ENCODE measurements at places on chromosomes 6 and 20. TPM values are rescaled to one million over a fixed set of nuclear protein-coding genes. Genes with fewer than 3 reads are reported as not detected.

PROCR gene
- polyA plus RNA-seq: 9.1 TPM

DNA sequence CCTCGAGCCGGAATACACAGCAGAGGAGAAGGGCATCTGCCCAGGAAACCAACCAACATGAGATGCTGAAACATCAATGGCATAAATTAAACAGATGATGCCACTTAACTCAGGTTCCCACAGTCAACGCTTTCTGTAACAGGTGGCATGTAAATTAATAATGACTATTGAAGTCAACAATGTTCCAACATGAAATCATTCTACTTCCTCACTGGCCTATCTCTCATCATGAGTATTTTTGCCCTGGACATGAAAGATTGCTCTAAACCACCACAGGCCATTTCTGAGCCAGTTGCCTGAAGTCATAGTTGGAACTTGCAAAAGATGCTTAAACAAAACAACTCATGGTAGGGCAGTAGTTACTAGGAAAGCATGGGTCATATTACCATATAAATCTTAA lies 397.9 kb upstream of the JARID2 start:
- DNase-seq: no peak

CFAP206 gene
- polyA plus RNA-seq: 4.6 TPM

- DNase-seq: no peak
These were observed 48.7 kb downstream of the BCAS4 start for GRCh38 chr20:50843331-50844276.

- DNase-seq: no peak
These were observed 82.9 kb downstream of the LRFN2 start for GRCh38 chr6:40504274-40504673.

DNA sequence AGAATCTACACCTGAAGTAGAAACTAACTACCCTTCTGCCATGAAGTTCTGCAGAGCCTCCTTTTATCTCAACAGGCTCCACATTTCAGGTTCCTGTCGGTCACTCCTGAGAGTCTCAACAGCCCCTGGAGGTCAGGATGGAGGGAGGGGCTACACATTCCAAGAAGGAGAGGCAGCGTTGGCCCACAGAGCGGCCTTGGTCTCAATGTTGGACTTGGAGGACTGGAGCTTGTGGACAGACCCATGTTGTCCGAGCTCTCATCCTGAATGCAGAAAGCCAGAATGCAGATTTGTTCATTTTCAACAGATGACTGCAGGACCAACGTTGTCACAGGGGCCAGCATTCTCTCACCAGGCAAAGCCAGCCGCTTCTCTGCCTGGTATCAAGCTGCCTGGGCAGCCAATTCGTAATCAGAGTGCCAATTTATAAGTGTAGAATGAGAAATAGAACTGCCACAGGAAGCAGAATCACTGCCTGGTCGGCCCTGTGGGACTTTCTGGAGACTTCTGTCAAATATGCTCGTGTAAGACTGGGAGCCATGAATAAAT lies 212.5 kb upstream of the SNX9 start:
- DNase-seq: no peak

DNA sequence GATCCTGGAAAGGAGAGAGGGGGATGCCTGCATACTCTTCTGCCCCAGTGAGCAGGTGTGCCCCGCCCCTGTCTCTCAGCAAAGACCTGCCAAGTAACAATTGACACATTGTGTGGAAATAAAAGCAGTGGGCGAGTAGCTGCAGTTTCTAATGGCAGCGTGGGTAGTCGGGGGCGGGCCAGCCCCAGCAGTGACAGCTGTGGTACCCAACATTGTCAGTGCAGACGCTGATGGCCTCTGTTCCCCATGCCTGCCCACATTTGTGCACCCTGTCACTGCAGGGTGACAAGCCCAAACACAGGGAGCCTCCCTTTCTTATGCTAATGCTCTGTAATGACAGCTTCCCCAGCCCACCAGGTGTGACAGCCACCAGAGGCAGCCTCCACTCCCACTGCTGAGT lies 491.7 kb downstream of the DHX35 start:
- DNase-seq: no peak

DNA sequence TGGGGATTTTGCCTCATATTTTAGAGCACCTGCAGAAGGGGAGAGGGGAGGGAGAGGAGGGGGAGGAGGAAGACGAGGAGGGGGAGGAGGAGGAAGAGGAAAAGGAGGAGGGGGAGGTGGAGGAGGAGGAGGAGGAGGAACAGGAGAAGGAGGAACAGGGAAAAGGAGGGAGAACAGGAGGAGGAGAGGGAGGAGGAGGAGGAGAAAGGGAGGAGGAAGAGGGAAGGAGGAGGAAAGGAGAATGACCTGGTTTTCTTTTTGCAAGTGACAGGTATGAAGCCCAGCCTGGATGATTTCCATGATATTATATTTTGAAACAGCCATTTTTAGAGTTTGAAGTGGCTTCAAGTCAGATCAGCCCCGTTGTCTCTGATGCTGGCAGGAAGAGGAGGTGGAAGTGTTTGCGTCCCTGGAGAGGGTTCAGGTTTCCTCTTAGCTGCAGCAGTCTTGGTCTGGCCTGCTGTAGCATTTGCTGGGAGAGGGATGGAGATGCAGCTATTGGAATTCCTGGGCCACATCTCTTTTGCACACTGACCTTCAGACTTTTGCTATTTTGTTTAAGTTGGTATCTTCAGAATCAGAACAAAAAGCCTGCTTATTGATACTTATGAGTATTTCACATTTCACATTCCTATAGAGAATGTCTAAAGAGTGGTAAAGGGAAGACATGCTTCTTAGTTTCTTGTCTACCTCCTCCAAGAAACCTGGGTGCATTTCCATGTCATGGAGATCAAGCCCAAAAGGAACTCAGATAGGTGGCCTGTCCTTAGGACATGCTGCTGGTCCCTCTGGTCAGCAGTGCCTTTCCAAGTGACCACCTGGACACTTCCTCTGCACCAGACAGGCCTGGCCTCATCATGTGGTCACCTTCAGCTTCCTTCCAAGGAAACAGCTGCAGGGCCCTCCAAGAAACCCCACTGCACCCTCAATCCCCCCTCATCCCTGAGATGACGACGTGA lies 54.3 kb upstream of the IYD start:
- no peak for DNase-seq

CDC40 gene
- polyA plus RNA-seq: 33.9 TPM

DNA sequence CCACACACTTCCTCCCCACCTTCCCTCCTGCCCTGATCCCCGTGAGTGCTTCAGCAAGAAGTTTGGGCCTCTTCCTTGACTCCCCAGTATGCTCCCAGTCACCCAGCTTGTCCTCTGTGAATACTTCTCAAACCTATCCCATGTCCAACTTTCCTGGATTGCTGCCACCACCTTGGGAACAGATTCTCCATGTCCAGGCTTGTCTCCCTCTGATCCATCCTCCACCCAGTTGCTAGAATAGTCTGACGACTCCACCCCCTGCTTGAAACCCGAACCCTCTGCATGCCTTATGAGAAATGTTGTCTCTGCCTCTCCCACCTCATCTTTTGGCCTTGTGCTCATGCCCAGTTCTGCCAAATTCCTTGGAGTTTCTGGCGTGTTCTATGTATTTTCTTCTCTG lies 108.0 kb downstream of the PPP1R14C start:
- DNase-seq: no peak

ADRM1 gene
- polyA plus RNA-seq: 38.7 TPM

COL10A1 gene
- 0.50 TPM for polyA plus RNA-seq

DNA sequence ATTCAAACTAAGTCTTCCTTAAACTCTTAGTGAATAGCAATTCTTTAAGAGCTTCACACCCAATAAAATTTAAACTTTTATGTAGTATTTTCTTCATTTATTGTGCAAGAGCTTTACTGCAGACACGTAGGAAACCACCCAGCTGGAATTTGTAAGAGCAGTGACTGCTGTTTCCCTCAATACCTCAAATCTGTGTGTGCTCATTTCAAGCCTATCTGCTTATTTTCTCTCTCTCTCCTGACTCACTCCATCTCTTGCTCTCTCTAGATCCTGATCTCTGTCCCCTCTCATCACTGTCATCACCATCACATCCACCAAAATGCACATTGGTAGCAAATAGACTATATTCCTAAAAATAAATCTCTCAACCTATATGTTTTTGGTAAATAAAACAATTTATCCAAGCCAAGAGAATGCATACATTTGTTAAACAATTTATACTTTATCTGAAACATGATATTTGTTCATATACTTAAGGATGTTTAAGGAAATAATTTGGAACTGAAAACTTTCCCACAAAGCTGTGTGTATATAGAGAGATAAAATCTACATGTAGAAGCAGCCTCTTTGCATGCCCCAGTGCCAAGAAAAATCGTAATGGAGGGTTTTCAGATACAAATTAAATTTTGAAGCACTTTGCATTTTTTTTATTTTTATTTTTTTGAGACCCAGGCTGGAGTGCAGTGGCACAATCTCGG lies 273.0 kb downstream of the TFAP2A start:
- no peak for DNase-seq

DNA sequence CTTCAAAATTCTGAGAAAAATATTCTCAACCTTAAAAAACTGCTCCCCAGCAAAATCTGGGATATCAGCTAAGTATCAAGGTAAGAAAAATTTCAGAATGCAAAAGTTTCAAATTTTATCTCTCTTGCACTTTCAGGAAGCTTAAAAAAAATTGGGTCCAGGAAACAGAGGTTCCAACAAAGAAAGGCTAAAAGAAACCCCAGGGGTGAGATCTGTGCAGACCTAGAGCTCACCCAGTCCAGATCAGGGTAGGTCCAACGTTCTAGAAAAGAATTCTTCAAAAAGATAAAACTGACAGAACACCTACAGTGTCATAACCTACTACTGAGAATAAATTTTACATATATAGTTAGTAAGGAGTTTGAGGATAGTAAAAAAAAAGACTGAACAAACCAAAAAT lies 23.5 kb downstream of the ILRUN start:
- no peak for DNase-seq

GRCh38 chr20:38659597-38659880 lies 57.9 kb downstream of the ARHGAP40 start:
- DNase-seq: no peak

DNA sequence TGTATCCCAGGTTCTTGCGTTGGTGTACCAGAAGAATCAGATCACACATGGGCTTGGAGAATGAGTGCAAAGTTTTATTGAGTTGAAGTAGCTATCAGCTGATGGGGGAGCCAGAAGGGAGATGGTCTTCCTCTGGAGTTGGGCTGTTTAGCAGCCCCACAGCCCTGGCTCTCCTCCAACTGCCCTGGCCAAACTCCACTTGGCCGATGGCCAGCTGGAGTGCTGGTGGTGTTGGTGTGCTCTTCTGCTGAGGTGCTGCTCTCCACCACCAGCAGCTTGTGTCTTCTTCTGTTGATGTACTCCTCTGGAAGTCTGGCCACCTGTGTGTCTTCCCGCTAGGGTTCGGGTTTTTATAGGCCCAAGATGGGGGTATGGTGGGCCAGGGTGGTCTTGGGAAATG lies 172.8 kb downstream of the TINAG start:
- DNase-seq: no peak

PHF3 gene
- 69.6 TPM for polyA plus RNA-seq

DNA sequence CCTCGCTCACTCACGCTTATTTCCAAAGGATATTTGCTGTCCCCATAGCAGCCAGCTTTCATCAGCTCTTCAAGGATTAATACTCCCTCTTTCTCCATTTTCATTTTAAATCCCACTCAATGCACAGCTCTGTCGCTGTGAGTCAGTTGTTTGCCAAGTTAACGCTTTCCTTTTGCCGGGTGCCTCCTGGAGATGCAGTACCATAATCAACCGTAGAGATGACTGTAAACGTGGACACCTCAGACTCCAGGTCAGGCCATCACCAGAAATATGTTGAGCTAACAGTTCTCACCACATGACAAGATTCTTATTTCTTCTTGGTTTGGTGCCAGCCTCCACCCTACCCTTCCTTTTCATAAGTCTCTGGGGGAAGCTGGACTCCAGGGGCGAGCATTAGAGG lies 66.6 kb upstream of the TAB2 start:
- DNase-seq: no peak

RTF2 gene
- 127 TPM for polyA plus RNA-seq

DNA sequence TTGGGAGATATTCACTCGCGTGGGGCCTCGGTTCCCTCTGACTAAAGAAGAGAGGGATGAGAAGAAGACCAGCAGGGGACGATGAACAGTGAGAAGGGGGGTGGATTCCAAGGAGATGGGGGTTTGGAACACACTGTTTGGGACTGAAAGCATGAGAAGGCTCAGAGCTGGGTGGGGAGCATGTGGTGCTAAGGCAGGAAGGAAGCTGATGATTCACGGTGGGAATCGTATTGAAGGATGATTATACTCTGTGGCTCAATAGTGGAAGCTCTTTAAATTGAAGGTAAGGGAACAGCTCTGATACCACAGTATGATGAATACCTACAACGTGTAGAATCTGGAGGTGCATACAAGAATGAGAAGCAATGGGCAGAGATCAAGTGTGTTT lies 117.5 kb upstream of the KCNK16 start:
- DNase-seq: no peak

THBS2 gene
- polyA plus RNA-seq: 11.9 TPM

GRCh38 chr6:169416249-169416648 lies 162.6 kb upstream of the THBS2 start:
- DNase-seq: no peak

MUCL3 gene
- polyA plus RNA-seq: 0.07 TPM

DNA sequence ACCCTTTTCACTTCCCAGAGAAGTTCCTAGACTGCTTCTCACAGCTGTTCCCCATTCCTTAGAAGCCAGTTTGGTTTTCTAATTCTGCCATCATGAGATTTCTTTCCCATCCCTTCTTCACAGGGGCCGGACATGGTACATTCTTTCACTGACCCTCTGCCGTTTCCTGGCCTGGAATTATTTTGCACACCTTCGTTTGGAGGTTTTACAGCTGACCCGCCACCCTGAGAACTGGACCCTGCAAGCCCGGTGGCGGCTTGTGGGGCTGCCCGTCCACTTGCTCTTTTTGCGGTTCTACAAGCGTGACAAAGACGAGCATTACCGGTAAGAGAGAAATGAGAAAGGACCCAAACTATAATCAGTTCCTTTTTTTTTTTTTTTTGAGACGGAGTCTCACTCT lies 4.2 kb downstream of the C6orf136 start:
- DNase-seq: no peak

Measured in right renal cortex interstitium (tissue), 3 donors.